ENCODE measurements at places on chromosomes 3 and 15.

- no peak for DNase-seq
Observed at GRCh38 chr3:11556851-11557644, 86.7 kb downstream of the VGLL4 start.

- DNase-seq: no peak
Observed at GRCh38 chr3:143280984-143281383, 161.4 kb downstream of the CHST2 start.

- no peak for DNase-seq
Observed at GRCh38 chr3:126939338-126939718, 43.6 kb upstream of the PLXNA1 start.

DNA sequence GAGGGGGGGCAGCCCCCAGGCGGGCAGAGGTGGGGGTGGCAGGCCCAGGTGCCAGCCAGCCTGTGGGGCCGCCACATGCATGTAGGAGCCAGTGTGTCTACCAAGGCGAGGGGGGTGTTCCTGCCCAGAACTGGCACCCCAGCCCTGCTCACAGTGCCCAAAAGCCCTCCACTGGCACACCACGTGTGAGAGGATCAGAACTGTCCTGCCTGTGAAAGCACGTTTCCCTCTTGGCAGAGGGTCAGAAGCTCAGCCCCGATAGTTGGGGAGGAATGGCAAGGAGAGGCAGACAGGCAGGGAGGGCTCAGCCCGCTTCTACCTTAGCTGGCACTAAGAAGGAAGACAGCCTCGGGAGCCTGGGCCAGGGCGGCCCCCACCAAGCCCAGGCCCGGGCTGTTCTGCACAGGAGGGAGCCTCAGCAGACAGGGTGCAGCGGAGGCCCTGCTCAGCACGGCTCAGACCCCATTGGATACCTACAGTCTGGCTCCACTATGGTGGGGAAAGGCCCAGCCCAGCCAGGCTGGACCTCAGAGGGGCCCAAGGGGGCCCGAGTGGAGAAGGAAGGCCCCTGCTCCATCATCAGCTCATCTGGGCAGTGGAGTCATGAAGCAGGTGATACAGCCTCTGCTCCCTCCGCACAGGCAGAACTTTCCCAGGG lies 84.8 kb upstream of the LINGO1 start:
- DNase-seq: no peak

DNA sequence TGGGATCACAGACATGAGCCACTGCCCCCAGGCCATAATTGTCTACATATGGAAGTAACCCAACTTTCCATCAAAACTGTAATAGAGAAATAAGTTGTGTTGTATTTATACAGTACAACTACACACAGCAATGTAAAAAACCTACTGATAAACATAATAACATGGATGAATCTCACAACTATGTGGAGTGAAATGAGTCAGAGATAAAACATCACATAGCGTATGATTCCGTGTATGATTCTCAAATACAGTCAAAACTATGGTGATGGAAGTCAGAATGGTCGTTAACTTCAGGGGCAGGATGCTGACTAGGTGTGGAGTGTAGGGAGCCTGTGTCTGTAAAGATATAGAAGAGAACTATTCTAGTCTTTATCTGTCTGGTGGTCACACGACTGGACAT lies 332.7 kb upstream of the SLCO3A1 start:
- no peak for DNase-seq

- DNase-seq: no peak
Observed at GRCh38 chr3:126976906-126977305, 6.0 kb upstream of the PLXNA1 start.

GRCh38 chr15:35458176-35458856 lies 87.6 kb downstream of the DPH6 start:
- no peak for DNase-seq

- no peak for DNase-seq
Observed at GRCh38 chr3:148809835-148810234, 17.8 kb upstream of the CPB1 start.
